ENCODE measurements at places on chromosomes 3 and 15.

- DNase-seq: no peak
These were observed 61.1 kb upstream of the GPD1L start for GRCh38 chr3:32045091-32045915.

GRCh38 chr3:142664311-142664710 is 59.5 kb upstream of the TRPC1 start:
- no peak for DNase-seq

DNA sequence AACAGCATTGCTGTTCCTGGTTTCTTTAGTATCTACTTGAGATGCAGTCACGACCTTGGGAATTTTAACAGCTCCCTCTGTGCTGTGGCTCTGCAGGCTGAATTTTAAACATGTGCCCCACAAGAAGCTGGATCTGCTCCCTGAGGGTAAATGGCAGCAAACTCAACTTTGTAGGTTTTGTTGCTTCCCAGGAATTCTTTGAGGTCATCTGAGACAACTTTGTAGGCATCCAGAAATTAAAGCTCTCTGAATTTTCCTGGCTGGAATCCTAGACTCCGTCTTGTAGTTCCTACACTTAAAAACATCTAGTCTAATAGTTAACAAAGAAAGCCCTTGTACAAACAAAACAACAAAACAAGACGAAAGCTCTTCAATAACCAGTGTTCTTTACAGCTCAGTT is 366.3 kb downstream of the FEZF2 start:
- DNase-seq: no peak

DNA sequence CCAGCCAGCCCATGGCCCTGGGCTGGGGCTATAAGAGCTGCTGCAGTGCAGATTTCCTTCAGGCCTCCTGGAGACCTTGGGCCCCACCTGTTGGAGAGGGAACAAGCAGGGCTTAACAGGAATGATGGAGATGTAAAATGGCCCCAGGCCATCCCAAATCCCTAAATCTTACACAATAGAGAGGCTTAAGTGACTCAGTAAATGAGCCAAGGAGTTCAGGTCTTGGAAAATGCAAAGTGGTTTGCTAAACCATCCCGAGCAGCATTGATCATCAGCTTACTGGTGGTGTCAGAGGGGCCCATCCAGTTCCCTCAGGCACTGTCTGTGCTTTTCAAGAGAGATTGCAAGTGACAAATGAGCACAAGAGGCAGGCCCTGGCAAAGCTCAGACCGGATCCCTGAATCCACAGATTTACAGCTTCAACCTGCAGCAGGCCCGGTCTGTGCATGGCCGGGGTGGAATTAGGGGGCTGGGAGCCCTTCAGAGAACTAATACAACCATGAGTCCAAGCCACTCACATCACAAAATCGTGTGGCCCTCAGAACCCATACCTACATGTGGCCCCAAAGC is 325.4 kb downstream of the UACA start:
- DNase-seq: no peak

- no peak for DNase-seq
These were observed 997.8 kb upstream of the CFAP20DC start for GRCh38 chr3:60047426-60048200.

- DNase-seq: no peak
These were observed 276.1 kb upstream of the GOLGA6L4 start for GRCh38 chr15:83959477-83959876.

DNA sequence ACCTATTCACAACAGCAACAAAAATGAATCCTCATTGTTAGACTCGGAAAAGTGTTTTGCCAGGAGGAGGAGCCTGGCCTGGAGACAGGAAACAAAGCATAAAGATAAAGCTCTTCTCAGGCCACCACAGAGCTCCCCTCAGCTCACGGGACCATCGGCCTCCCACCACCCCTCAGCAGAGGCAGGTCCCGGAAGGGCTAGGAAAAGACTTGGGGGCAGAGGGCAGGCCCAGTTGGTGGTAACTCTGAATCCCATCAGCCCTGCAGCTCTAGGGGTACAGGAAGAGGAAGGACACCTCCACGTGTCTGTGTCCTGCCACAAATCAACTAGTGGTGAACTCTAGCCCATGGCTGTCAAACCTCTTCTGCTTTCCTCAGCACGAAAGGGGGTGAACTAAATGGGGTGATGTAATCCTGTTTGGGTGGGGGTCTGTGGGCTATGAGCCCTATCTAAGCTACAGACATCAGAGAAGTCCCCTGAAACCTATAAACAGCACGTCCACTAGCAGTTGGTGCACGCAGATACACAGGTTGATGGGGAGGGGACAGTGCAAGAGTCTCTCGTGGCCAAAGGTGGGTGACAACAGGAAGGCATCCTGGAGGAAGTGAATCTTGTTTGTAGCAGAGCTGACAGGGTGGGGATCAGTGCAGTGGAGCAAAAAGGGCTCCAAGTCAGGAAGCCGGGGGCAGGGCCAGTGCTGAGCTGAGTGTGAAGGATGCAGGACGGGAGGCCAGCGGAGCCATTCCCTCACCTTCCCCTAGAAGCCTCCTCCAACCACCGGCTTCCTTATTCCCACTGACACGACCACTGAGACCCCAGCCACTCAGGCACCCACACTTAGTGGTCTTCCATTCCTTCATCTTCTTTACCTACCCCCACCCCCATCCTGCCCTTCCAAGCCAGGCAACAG is 111.1 kb upstream of the HACD2 start:
- DNase-seq: no peak

DNA sequence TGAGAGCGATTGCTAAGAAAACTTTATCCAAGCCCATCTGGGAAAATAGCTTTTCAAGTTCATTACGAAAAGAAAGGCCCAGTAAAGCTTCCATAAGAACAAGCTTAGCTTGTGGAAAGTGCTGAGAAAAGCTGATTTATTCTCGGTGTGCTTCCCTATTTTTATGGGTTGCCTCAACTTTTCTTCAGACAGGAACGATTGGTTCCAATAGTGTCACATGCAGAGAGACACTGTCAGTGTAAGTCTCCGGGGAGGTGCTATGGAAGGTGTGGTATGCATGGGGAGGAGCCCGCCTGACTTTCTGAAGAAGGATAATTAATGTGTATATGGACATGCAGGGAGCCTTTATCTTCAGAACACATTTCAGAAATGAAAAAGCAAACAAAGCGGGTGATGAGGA is 177.2 kb downstream of the SSR3 start:
- no peak for DNase-seq

- DNase-seq: no peak
These were observed 844 bp downstream of the NR2F2 start for GRCh38 chr15:96331144-96331944.

GRCh38 chr15:90558171-90558573 is 28.4 kb downstream of the CRTC3 start:
- DNase-seq: no peak

DNA sequence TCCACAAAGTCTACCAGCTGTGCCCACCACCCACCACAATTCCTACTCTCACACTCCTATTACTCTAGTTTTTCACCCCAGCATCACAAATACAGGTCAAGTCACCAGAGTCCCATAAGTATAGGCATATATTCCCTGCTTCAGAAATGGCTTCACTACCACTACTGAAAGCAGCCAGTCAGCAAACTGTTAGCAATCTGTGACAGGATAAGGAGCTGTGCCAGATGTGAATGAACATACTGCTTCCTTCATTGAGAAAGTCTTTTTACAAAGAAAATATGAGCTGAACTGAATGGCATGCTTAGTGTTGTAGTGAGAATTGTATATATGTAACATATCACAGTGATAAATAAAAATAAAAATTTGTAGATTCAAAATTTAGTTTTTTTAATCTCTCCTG is 76.8 kb downstream of the C3orf85 start:
- no peak for DNase-seq

DNA sequence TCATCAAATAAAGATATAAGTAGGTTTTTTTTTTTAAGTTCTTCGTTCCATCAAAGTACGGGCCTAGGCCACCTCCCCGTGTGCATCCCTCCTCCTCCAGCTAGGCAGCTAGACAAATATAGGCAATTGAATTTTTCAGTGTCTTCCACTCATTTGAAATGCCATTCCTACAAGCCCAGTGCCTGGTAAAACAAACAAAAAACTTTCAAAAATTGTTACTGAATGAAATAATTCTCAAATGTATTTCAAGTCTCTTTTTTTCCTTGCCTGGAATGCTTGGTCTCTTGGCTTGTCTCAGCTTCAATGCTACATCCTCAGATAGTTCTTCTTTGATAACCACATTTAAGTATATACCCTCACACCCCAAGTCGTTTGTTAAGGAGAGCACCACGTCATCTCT is 3.8 kb downstream of the EIF2AK4 start:
- no peak for DNase-seq

DNA sequence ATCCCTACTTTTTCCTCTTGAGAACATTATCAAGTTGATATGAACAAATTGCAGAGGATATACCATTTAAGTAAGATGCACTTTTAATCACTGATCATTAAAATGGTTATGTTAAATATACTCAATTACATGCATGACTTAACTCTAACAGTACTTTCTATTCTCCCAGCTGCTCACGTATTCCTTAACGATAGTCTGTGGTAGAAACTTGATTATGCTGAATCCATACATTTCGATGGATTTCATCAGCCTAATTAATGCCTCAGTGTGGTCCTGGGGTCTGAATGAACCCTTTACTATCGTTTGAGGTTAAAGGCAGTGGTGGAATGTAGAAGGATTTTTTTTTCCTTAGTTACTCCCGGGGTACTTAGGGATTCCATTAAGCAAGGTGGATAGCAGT is 18.6 kb downstream of the SOX2 start:
- DNase-seq: no peak

- peak; percentile 80 for DNase-seq
These were observed 30.7 kb downstream of the SEMA7A start for GRCh38 chr15:74402873-74403587.

DNA sequence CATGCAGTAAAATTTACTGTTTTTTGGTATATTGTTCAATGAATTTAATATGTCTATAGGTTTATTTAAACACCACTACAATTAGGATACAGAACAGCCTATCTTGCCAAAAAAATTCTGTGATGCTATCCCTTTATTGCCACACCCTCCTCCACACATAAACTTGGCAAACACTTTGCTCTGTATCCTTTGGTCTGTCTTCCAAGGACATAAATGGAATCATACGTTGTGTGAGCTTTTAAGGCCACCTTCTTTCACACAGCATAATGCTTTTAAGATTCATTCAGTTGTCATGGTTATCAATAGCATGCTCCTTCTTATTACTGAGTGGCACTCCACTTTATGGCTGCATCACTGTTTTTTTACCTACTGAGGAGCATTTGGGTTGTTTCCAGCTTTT is 71.5 kb downstream of the CERS3 start:
- DNase-seq: no peak

DNA sequence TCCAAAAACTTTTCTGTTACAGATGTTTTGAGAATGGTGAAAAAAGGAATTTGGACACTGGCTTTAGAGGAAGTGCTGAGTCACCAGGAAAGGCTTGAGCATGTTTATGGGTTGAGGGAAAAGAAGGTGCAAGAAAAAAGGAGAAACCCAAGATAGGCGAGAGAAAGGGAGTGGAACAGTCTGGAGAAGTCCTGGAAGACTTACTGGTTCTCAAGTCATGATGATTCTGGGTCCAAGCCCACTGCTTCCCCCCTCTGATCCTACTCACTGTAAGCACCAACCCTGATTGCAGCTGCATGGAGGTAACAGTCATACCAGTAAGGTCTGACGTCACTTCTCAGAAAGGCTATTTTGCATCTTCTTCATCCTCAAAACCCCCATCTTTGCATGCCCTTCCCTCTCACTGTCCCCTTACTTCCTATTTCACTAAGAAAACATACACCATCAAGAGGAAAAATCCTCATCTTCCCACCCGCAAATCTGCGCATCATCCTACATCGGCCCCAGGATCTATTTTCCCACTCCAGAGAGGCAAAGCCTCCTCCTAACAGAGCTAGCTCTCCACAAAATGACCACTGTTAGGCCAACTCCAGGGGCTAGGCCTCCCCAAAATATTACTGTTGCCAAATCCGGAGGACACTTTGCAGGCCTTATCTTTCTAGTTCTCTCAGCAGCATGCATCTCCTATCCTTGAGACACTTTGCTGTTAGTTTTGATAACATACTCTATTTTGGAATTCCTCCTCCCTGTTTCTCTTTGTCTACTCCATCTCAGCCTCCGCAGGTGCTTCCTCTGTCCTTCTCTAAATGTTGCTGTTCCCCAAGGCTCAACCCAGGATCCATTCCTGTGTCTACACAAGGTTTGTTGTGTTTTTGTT is 3.2 kb upstream of the ATP13A3 start:
- DNase-seq: no peak

DNA sequence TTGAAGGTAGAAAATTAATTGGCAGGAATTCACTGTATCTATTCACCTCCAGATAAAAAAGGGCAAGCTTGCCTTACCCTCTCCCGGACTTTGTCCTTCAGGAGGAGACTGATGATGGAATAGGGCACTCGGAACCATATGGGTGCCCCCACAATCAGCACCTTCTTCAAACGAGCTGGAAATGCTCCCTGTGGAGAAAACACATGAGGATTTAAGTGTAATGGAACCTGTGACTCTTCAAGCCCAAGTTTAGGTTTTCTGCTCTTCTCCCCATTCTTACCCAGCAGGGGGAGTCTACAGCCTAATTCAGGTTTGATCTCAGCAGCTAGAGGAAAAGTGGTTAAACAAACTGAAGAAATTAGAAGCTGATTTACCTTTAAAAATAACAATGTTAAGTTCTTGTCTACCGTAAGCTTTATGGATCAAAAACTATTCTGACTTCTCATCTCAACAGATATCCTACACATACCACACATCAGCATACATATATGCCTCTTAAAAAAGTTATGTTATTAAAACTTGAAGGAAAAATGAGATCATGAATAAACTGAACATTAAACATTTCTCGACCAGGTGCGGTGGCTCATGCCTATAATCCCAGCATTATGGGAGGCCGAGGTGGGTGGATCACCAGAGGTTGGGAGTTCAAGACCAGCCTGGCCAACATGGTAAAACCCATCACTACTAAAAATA is 57.5 kb upstream of the SIN3A start:
- DNase-seq: peak; percentile 1

- no peak for DNase-seq
These were observed 29.5 kb downstream of the EHD4 start for GRCh38 chr15:41942886-41943285.

DNA sequence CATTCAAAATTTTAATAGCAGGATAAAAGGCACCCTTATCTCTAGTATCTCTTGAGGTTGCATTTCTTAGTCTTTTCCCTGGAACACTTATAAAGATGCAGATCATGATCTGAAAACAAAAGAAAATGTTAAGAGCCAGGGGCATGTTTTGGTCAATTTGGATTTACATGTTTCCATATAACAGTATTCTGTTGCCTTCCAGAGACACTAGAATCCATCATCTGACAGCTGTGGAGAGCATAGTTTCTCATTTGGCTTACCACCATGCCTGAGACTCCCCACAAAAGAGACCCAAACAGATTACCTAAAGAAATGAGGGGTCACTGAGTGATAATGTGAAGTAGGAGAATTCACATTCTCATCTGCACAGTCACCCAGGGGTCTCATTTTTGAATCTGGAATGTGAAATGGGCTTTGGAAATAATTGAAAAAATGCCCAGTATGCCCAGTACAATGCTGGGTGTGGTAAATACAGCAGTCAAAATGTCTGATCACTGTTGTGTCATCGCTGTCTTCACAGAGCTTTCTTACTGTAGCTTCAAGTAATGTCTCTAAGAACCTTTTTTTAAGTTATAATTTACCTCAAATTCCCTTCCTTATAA is 79.9 kb upstream of the ZBTB20 start:
- DNase-seq: no peak

Measured in activated T-cell treated with anti-CD3 and anti-CD28 coated beads for 24 hours (primary cell).